ENCODE measurements at places on chromosomes 7 and 10. TPM values are rescaled to one million over a fixed set of nuclear protein-coding genes. Genes with fewer than 3 reads are reported as not detected.

HPS1 gene
- 30.6 TPM for total RNA-seq

ZNF800 gene
- total RNA-seq: 16.1 TPM

PNLIPRP2 gene
- total RNA-seq: not detected

ASIC3 gene
- total RNA-seq: 3.7 TPM

CDK6 gene
- 163 TPM for total RNA-seq

HPSE2 gene
- total RNA-seq: not detected

HYCC1 gene
- 24.1 TPM for total RNA-seq

ZNF22 gene
- total RNA-seq: 13.1 TPM

IFIT2 gene
- total RNA-seq: 1.9 TPM

FOXP2 gene
- 1.2 TPM for total RNA-seq

FAM131B gene
- 2.4 TPM for total RNA-seq

MTURN gene
- total RNA-seq: 6.3 TPM

AQP1 gene
- total RNA-seq: 1.2 TPM

GNGT1 gene
- total RNA-seq: not detected

SLC26A5 gene
- not detected for total RNA-seq
